H9 (cell line): ENCODE measurements at places on chromosomes 6 and 20.

- no peak for DNase-seq
Measured at GRCh38 chr6:18284261-18284660, 19.9 kb upstream of the DEK start.

- peak; percentile 90 for DNase-seq
Measured at GRCh38 chr6:99802396-99803031, 191.5 kb downstream of the MCHR2 start.

DNA sequence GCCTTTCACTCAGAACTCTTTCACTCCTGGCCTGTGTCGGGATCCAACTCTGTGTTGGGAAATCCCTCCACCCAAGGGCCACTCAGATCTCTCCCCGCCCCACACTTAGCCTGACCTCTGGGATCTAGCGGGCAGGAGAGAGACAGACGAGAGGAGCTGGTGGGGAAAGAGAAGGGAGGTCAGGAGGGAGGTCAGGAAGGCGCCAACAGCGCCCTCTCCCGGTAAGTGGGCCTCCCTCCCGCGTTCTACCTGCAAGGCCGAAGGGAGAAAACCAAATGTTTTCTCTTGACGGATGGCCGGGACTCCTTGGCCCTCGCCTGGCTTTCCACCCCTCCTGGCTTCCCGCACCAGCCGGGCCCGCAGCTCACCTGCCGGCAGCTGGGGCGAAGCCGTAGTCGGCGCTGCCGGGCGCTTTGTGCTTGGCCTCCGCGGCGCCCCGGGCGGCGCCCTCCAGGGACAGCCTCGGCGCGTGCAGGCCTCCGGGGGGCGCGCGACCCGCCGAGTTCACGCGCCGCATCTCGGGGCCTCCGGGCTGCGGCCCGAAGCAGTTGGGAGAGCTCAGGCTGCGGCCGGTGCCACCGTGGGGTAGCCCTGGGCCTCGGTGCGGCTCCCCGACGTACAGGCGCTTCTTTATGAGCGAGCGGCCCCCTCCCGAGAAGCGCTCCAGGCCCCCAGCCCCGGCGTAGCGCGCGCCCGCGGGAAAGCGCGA lies 38.2 kb downstream of the C6orf132 start:
- peak; percentile 87 for DNase-seq

- DNase-seq: no peak
Measured at GRCh38 chr20:43300901-43301300, 111.2 kb upstream of the PTPRT start.

- no peak for DNase-seq
Measured at GRCh38 chr6:7421066-7421465, 31.5 kb downstream of the RIOK1 start.

GRCh38 chr20:3195590-3196237 lies 8.8 kb downstream of the DDRGK1 start:
- DNase-seq: no peak

DNA sequence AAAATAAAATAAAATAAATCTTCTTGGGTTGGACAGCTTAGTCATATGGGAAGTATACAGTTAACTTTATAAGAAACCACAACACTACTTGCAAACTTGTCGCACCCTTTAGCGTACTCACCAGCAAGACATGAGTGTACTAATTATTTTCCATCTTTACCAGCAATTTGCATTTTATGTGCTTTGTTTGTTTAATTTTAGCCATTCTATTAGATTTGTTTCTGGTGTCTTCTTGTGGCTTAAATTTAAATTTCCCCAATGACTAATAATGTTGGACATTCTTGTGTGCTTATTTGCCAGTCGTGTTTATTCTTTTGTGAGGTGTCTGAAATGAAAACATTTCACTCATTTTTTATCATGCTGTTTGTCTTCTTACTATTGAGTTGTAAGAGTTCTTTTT lies 1172.2 kb upstream of the CITED2 start:
- no peak for DNase-seq

- DNase-seq: no peak
Measured at GRCh38 chr6:11265932-11266331, 33.5 kb upstream of the NEDD9 start.

GRCh38 chr6:140208286-140208685 lies 833.8 kb upstream of the CITED2 start:
- DNase-seq: no peak

DNA sequence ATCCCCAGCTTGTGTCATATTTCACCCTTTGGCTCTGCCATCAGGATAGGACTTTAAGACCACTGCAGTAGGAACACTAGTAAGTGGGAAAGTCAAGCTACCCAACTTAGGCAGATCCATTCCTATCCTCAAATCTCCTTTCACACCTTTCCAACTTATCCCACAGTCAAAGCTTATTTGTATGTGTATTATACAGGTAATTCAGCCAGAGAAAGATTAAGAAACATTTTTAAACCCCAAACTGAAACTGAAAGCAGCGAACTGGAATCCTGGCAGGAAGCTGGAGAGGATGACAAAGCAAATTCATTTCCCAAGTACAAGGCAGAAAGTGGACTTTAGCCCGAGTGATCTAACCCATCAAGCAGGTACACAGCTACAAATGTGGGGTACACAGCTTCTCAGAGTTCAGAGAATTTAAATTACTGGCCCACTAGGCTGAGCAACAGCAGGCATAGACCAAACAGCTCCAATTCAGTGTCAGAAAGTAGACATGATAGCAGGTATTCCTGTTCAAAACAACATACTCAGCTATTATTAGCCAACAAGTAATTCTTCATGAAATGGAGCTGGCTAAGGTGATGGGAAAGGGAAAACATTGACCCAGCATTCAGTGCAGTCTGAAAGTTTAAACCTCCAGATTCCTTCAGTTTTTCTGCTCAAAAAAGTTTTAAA lies 39.1 kb downstream of the ILRUN start:
- no peak for DNase-seq

DNA sequence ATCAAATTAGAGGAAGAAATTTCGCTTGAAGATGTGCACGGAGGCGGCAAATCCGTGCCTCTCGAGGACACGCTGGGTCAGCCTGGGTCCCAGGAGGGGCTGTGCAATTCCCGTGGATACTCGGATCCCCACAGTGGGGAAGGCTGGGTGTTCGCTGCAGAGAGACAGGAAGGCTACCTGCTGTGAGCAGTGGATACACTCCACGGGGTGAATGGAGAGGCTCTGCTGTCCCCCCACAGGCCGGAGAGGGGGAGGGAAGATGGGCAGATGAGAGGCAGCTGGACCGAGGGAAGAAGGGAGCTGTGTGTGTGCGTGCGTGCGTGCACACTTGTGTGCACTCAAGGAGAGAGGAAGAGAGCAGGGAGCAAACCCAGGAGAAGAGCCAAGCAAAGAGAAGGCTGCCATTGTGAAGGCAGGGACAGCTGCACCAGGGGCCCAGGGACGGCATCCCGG lies 57.3 kb downstream of the SULF2 start:
- no peak for DNase-seq

DNA sequence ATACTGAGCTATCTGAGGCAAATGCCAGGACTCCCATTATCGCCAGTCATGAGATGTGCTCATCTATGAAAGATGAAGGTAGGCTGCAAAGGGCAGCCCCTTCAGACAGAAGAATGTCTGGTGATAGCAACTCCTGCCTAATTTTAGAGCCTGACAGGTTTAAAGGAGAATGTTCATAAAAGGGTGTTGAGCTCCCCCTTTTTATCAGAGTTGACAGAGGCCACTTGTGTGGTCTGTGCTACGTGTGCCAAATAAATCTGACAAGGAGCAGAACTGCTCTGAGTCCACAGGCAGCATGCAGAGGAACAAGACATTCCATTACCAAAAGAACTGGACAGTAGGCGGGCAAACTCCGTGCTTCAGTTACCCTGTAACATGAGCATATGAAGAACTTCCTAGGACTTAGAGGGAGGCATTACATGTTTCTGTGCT lies 101.8 kb downstream of the PREP start:
- DNase-seq: no peak

- DNase-seq: no peak
Measured at GRCh38 chr6:50602292-50602691, 111.0 kb upstream of the TFAP2D start.

DNA sequence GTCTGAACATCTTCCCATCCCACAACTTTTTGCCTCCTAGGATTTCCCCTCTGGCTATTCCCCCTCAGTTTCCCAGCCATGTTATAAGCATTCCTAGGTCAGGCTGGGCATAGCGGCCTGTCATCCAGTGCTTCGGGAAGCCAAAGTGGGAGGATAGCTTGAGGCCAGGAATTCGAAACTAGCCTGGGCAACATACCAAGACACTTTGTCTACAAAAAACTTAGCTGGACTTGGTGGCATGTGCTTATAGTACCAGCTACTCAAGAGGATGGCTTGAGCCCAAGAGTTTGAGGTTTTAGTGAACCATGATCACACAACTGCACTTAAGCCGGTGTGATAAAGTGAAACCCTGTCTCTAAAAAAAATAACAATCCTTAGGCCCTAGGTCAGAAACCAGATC lies 447.4 kb downstream of the KIF16B start:
- no peak for DNase-seq

GRCh38 chr6:90272895-90273294 lies 23.7 kb downstream of the BACH2 start:
- no peak for DNase-seq

GRCh38 chr6:106827081-106827480 lies 147.4 kb downstream of the CD24 start:
- DNase-seq: no peak

GRCh38 chr6:108080010-108080780 lies 5.7 kb upstream of the OSTM1 start:
- DNase-seq: peak; percentile 72

- DNase-seq: no peak
Measured at GRCh38 chr6:111842891-111843290, 30.4 kb downstream of the FYN start.

GRCh38 chr6:119241111-119241465 lies 108.5 kb downstream of the MAN1A1 start:
- no peak for DNase-seq

GRCh38 chr6:18444111-18444510 lies 57.0 kb downstream of the RNF144B start:
- no peak for DNase-seq

DNA sequence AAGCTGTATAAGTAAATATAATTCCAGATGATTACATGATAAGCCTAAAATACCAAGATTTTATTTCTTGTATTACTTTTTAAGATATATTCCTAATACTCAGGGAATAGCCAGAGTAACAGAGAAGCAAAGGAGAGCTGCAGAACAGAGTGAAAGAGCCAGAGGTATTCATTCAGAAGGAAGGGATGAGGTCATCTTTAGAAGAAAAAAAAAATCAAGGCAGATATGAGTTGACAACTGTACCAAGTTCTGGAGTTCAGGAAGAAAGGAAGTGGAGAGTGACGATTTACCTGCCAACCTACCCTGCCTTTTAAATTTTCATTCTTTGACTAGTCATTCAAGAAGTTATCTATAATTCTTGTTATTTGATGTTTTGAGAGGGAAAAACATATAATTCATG lies 28.8 kb upstream of the NHSL1 start:
- DNase-seq: no peak

DNA sequence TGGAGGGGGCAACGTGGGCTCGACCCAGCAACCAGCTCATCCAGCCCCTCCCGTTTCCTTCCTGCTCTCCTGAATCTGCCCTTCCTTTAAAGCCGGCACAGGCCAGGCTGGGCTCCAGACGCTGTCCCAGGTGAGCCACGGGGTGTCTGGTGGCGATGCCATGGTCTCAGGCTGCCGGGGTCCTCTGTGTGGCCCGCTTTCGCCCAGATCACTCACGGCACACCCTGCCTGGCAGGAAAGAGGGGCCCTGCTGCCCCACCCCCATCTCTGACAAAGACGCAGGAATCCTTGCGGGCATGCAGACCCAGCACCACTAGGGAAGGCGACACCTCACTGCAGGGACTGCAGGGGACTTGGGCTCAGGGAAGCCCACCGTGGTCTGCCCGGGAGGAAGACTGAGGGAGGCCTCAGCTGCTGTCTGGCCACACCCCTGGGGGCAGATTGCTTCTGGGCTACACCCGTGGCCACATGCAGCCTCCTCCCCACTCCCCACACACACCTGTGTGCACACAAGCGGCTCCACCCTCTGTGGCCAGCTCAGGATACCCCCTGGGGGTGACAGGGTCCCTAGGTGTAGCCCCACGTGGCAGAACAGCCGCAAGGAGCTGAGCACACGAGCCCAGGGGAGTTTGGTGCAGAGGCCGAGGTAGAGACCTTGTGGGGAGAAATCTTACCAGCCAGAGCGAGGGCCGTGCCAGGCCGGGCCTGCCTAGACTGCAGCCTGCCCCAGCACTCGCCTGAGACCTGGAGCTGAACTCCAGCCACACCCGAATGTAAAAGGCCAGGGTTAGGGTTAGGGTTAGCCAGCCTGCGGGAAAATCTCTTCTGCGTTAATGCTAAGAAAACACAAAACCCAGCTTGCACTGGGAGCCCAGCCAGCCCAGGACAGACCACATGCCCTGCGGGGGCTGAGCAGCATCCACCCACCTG lies 104.6 kb downstream of the DLL1 start:
- DNase-seq: no peak

GRCh38 chr20:61953037-61954021 lies 112.4 kb downstream of the TAF4 start:
- DNase-seq: no peak

DNA sequence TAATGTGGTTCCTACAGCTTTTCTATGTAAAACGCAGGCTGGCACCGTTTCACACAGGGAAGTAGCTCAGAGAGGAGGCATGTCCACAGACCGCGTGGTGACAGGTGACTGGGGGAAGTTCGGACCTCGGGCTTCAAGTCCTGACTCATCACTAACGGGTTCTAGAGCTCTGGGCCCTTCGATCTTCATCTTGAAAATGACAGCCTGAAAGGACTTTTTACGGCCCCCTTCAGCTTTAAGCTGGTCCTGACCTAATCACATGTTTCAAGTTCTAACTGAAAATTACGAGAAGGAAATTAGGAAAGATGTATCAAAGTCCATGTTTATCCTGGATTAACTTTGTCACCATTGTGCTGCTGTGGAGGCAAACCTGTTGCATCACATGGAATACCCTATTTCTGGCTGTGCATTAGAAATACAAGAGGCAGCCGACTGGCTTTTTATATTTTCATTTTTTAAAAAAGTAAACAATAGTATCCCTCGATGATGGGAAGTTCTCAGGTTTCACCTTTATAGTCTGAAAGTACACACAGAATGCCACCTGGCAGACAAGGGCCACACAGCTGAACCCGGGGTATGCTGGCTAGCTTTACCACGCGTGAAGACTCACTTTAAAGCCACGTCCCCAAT lies 2.0 kb downstream of the MAN1A1 start:
- DNase-seq: no peak

- no peak for DNase-seq
Measured at GRCh38 chr20:32333988-32334885, 23.9 kb upstream of the ASXL1 start.

GRCh38 chr20:13200767-13201500 lies 20.1 kb upstream of the ISM1 start:
- peak; percentile 34 for DNase-seq

DNA sequence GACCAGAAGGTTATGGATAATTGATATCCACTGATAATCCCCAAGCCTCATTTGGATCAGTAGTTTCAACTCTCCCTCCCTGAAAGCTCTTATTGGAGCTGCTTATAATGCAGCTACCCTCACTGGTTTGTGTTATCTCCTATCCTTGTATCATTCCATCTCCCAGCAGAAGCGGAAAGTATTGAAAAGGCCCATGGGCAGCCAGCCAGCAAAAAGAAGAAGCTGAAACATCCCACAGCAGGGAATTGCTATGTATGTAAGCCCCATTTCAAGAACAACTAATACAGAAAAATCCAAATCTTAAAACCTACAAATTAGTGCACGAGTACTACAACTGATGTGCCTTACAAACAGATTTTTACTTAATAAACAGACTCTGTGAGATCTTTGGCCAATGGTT lies 269.0 kb upstream of the ECI2 start:
- no peak for DNase-seq

GRCh38 chr6:38508894-38509293 lies 130.8 kb downstream of the BTBD9 start:
- no peak for DNase-seq
